ENCODE measurements at places on chromosomes 7 and 10.

DNA sequence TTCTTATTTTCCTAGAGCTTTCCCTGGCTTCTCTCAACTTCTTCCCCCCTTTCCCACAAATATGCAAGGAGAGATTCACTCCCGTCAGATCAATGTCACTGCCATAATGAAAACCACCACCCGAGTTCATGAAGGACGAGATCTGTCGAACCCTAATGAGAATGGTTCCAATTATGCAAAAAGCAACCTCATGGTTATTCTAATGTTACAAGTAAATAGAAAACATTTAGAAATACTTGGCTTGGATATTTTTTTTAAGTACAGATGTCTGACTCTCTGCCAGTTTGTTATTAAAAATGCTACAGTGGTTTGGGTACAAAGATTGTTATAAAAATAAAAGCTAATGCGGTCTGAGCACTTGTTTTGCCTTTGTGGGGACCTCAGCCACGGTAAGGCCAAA lies 25.9 kb upstream of the EMX2 start:
- no peak for DNase-seq

DNA sequence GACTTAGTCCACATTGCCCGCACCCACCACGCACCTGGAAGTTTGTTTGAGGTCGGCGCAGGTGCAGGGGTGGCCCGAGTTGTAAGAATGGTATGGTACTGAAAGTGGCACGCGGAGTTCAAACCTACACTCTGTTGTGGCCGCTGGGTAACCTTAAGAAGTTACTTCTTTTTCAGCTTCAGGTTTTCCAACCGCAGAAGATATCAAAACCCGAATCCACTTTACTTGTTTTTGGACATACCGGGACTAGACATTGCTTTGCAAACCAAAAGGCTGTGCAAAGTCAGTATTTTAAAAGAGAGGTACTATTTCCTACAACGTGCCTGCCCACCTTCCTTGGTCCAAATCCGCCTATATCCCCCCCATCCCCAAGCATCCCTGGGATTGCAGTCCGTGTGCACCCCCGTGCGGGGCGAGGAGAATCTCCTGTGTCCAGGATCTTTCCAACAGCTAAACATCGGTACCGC lies 1.0 kb downstream of the IGFBP3 start:
- DNase-seq, result no peak

DNA sequence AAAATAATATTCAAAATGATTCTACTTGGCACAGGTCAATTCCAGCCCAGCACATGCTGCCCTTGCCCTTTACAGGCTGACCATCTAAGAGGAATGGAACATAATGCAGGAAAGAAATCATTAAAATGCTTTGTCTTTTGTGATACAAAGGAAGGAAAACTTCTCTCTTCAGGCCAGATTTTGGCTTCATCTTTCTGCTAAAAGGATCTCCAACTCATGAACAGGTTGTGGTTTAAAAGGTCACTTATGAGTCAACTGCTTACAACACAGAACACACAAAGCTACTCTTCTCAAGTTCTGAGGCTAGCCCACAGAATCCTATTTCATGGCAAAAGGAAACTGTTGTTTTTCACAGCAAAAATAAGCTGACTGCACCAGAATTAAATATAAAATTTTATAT lies 197.1 kb downstream of the DOCK4 start:
- no peak for DNase-seq

- DNase-seq, result no peak
Observed at GRCh38 chr7:157596881-157597280, 260.1 kb downstream of the DNAJB6 start.

DNA sequence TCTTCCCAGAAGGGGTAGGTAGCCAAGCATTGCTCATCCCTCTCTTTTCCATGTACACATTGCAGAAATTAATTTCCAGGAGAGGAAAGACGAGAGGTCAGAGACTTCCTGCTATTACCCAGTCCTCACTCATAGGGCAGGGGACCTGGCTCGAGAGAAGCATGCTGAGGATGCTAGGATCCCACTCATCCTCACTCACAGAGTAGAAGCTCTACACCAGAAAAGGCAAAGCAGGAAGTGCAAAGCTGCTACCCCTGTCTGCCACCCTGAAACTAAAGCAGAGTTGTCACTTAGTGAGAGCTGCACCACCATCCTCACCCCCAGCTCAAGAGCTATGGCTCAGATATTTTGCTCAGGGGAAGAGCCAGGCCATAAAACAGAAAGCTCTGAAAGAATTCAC lies 9.9 kb downstream of the OR9A2 start:
- no peak for DNase-seq

DNA sequence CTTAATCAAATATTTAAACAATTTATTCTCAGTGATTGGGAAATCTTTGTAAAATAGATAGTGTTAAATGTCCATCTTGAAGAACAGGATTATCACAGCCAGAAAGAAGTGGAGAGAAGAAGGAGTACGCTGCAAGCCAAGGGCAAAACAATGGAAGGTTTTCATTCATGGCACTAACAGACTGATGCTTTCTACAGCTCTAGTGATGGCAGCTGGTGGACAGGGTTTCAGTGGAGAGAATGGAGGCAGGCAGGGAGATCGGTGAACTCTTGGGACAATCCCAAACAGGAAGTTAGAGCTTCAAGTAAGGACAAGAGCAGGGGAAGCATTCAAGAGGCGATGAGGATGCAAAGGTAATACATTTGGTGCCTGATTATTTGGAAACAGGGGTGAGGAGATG lies 207.0 kb downstream of the JAZF1 start:
- DNase-seq, result no peak

DNA sequence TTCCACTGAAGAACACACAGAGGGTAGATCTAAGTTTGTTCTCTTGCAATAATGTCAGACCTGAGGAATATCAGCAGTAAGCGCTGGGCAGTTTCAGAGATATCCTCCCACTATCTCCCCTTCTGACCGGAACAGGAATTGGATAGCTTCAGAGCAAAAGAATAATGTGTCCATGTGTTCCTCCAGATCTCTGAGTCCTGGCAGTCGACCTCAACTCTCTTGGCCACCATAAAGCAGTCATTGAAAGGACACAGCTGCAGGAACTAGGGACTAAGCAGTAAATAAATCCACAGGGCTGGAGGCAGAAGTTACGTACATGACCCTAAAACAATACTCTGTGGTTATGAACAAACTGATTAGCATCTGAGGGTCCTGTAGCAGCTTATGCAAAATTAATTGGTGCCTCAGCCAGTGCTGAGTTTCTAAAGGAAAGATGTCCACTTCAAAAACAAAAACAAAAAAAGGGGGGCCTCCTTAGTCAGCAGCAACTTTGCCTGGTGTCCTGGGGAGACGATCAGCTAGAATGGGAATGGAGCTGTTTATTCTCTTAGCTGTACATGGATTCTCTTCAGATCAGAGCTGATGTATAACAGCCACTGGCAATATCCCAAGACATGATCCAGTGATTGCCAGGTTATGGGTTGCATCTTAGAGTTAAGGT lies 6.4 kb upstream of the PRTFDC1 start:
- DNase-seq, result no peak

- DNase-seq, result no peak
Observed at GRCh38 chr7:17299483-17299991, 1.1 kb downstream of the AHR start.

DNA sequence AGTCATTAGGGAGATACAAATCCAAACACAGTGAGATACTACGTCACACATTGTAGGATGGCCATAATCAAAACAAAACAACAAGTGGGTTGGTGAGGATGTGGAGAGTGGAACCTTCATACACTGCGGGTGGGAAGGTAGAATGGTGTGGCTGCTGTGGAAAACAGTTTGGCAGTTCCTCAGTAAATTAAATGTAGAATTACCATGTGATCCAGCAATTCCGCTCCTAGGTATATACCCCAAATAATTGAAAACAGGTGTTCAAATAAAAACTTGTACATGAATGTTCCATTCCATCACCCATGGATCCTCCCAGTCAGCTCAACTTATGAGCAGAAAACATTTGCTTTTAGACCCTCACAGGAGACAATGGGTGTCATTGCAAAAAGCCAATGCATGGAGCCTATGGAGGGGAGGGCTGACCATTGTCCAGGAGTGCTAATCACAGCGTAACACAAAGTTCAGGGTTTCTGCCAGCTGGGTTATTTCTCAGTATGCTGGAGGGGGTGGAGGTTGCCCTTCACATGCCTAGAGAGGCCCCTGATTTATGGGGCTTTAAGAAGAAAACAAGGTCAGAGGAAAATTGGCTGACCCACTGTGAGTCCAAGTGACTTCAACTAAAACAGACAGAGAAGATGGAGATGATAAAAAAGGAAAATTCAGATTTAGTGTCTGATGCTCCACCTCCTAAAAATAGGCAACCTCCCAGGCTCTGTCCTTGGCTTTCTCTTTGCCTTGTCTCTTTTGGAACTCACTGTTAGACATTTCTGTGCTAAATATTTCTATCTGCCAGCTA lies 124.1 kb downstream of the WDR11 start:
- no peak for DNase-seq

- DNase-seq, result no peak
Observed at GRCh38 chr10:104321725-104322415, 16.4 kb downstream of the ITPRIP start.

DNA sequence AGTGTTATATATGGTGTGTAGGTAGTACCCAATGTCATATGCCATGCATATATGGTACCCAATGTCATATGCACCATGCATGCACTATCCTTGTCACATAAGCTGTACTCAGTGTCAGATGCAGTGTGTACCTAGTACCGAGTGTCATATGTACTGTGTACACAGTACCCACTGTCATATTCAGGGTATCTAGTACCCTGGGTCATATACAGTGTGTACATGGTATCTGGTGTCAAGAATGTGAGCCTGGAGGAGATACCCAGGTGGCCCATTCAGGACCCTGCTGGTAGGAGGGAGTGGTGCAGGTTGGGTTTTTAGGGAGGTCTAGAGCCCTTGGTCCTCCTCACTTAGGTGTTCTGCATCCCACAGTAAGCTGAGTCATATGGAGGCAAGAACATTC lies 1.8 kb downstream of the ZMYND11 start:
- no peak for DNase-seq

DNA sequence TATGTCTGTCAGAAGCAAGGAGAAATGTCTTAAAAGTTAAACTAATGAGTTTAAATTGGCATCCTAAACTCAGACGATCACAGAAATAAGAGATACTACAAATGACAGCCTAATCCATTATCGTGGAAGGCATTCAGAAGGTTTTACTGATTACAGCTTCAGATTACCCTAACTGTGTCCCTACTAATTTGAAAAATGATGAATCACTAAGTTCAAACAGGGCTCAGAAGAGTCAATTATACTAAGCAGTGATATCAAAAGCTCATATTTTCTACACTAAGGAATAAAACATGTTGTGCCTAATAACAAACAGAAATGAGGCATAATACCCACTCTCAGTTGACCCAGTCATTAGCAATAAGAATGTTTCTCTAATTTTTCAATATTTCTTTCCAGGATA lies 152.0 kb upstream of the NRBF2 start:
- DNase-seq, result no peak

- DNase-seq, result no peak
Observed at GRCh38 chr7:69374044-69374425, 224.2 kb upstream of the AUTS2 start.

DNA sequence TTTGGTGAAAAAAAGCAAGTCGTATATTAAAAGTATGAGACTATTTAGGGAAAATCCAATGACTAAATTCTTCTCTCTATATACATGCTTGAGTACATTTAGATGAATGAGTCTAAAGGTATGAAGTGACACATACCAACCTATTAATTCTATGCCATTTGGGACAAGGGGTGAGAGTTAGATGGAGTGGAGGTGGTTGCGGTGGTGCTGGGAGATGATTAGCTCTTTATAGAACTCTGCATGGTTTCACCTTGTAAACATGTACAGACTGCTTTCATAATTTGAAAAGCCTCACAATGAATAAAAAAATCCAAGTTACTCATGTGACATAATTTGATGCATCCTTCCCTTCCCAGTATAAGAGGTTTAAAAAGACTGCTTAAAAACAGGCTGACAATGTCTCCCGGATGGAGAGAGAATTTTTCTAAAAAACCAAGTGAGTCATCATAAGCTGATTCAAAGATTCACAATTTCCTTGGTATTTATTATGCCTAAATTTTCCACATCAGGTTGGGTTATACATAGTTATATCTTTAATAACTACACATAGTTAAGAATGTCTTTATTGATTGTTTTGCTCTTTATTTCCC lies 572.8 kb downstream of the REEP3 start:
- DNase-seq, result no peak

- DNase-seq, result no peak
Observed at GRCh38 chr7:136180984-136181383, 203.8 kb upstream of the MTPN start.

DNA sequence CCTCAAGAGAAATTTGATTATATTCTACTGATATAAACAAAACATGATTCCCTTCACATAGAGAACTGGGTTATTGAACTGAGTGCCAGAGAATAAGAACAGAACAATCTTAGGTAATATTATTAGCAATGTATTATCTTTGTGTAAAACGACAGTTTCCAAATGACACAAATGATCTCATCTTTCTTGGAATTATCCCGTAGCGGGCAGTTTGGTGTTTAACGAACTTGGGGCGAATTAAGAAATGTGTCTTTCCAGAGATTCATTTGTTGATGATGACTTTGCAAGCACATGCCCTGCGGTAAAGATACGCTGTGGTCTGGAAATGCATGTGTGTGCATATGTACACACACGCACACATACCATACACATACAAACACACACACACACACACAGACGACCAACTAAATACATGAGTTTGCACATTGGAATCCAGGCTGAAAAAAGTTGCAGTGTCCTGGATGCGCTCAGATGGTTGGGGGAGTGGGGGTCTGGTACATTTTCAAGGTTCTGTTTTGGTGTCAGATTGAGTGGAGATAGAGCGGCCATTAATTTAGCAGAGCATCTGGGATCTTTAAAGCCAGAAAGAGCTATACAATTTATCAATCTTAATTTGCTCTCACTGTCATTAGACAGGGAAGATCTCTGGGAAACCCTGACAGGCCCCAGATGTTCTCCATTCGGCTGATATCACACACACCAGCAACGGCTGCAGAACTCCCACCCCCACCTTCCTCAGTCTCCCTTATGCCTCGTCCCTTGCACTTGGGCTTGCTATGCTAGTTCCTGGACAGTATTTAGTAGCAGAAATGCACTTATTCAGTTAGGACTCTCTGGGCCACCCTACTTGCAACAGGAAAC lies 112.4 kb upstream of the FAM171A1 start:
- no peak for DNase-seq

- DNase-seq, result no peak
Observed at GRCh38 chr7:1532456-1533254, 2.2 kb downstream of the MAFK start.

GRCh38 chr10:62354916-62355315 lies 19.3 kb upstream of the ZNF365 start:
- no peak for DNase-seq

GRCh38 chr10:92305133-92306072 lies 14.4 kb downstream of the MARCHF5 start:
- no peak for DNase-seq

All from retinal pigment epithelial cell (primary cell).